ENCODE measurements at places on chromosomes 5 and 9. TPM values are rescaled to one million over a fixed set of nuclear protein-coding genes. Genes with fewer than 3 reads are reported as not detected.

The SLC45A2 gene
- not detected for total RNA-seq

The MAP1B gene
- total RNA-seq, result 49.7 TPM

The NDFIP1 gene
- total RNA-seq, result 50.7 TPM

The PCDHGA8 gene
- total RNA-seq, result 10.1 TPM

The STOM gene
- 155 TPM for total RNA-seq

The SVEP1 gene
- total RNA-seq, result 6.8 TPM

The TAF11L10 gene
- not detected for total RNA-seq

The MARCOL gene
- total RNA-seq, result not detected

The SKIC3 gene
- 57.6 TPM for total RNA-seq

The LCN1 gene
- not detected for total RNA-seq

DNA sequence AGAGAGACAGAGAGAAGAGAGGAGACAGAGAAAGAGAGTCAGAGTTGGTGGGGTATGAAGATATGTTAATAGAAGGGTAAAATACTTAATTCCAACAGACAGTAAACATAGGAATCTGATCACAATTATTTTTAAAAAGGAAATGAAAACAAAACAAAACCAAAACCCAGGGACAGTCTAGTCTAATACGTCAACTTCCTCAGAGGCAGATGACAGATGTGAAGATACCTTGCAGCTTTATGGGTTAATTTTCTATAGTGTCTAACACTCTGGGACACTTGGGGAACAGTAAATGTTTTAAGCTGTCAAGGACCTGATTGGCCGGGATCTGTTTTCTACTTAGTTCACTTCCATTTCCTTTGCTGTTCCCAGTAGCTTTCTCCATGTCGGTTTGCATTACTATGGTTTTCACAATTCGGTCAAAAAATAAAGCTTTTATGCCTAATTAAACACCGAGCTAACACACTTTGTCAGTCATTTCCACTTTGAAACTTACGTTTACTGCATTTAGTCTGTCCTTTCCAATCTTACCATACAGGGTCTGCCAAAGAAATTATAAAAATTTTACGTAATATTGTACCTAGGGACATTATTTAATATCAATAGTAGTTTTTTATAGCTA, 216.5 kb downstream of the MCTP1 start:
- DNase-seq, result no peak

- DNase-seq, result no peak
Measured at GRCh38 chr5:132239776-132240175, 12.1 kb upstream of the P4HA2 start.

- DNase-seq, result no peak
Measured at GRCh38 chr5:170523142-170523551, 19.3 kb downstream of the KCNIP1 start.

GRCh38 chr9:83413367-83413766, 124.8 kb downstream of the FRMD3 start:
- no peak for DNase-seq

- peak; percentile 20 for DNase-seq
Measured at GRCh38 chr5:179264053-179264782, 81.0 kb downstream of the ADAMTS2 start.

- peak; percentile 77 for DNase-seq
Measured at GRCh38 chr9:124320062-124320973, 62.6 kb downstream of the NEK6 start.

GRCh38 chr5:101435768-101436167, 532.7 kb upstream of the ST8SIA4 start:
- DNase-seq, result no peak

GRCh38 chr9:38644601-38645000, 24.2 kb upstream of the ANKRD18A start:
- DNase-seq, result no peak

DNA sequence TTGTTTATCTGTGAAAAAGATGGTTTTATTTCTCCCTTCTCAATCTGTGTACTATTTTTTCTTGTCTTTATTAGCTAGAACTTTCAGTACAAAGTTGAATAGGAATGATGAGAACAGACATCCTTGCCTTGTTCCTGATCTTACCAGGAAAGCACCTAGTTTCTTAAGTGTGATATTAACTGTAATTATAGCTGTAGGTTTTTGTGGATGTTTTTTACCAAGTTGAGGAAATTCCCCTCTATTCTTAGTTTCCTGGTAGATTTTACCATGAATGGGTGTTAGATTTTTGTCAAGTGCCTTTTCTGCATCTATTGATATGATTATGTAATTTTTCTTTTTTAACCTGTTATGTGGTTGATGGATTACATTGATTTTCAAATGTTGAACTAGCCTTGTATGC, 68.7 kb downstream of the KCNN2 start:
- no peak for DNase-seq

DNA sequence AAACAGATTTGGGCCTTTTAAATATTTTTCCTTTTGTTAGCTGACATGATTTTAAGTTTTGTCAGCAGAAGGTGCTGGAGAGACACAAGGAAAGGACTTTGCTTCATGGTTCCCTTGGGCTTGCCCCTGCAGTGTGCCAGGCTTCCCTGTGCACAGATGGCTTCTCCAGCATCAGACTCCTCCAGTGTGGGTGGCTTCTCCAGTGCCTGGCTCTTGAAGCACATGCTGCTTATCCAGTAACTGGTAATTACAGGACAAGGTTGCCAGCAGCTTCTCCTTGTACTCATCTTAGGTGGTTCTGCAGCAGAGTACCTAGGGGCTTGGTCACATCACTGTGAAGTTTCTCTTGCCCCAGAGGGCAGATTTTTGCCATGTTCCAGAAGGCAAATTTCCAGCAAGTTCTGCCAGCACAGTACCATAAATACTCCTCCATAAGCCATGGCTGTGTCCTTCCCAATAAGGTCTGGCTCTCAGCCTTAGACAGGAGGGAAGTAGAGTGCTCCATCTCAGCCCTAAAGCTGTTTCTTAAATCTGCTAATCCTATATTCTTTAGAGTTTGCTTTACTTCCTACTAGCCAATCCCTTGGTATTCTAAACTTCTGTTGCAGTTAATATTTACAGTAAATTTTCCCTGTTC, 62.4 kb downstream of the PJA2 start:
- DNase-seq, result no peak

DNA sequence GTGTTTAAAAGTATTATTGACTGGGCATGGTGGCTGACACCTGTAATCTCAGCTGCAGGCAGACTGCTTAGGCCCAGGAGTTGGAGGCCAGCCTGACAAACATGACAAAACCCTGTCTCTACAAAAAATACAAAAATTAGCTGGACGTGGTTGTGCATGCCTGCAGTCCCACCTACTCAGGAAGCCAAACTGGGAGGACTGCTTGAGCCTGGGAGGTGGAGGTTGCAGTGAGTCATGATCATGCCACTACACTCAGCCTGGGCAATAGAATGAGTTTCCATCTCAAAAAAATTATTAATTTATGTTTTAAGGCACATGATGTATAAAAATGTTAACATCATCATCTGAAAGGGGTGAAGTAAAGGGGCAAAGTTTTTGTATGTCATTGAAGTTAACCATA, 49.7 kb upstream of the FNIP1 start:
- DNase-seq, result no peak

GRCh38 chr9:16315720-16316119, 554.8 kb downstream of the BNC2 start:
- no peak for DNase-seq

DNA sequence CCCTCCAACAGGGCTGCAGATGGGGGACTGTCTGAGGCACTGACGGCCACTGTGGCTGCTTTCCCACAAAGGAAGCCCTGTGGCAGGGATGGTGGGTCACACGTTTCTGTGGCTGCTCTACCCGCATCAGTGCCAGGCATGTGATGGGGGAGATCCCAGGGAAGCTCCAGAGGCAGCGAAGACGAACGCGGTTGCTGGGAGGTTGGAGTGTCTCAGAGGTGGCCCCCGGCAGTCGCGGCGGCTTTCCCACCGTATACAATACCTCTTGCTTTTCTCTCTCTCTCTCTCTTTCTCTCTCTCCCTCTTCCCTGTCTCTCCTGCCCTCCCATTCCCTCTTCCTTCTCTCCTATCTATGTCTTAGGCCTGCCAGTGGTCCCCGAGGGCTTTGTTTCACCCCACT, 56.7 kb downstream of the CYFIP2 start:
- DNase-seq, result no peak

- DNase-seq, result no peak
Measured at GRCh38 chr5:158629591-158630312, 470.0 kb downstream of the EBF1 start.

GRCh38 chr9:110623462-110624025, 44.0 kb upstream of the SVEP1 start:
- no peak for DNase-seq

GRCh38 chr5:73118391-73118973, 1.9 kb upstream of the TMEM171 start:
- no peak for DNase-seq

DNA sequence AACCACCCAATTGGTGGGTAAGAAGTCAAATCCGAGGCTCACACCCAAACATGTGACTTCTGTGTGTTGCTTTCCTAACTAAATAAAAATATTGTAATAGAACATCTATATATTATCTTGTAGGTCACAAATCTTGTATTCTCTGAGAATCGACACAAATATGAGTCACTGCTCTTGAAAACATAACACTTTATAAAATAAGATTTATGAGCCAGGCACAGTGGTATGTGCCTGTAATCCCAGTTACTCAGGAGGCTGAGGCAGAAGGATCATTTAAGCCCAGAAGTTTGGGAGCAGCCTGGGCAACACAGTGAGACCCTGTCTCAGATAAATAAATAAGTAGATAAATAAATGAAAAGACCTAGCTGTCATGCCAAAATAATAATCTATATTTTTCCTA, 624.1 kb downstream of the ANXA1 start:
- no peak for DNase-seq

DNA sequence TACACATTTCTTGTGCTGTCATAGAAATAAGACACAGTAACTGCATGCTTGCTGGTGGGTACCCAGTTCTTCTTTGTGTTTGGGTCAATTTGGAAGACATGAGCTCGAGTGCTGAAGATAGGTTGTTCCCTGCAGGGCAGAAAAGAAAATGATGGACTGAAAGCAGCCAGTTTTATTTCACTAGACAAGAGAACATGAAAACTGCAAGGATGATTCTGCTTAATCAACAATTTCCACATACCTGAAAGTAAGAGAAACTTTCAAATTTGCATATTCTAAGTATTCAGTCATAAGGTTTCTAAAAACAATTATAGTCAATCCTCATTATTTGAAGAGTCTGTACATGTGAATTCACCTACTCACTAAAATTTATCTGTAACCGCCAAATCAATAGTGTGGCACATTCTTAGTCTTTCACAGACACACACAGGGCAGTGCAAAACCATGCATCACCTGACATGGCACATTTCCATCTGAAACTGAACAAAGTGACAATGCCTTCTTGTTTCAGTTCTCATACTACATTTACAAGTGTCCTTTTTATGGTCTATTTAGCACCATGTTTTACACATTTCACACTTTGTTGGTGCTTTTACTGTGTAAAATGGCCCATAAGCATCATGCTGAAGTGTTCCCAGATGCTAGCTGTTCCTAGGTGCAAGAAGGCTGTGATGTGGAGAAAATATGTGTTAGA, 56.9 kb downstream of the HOMER1 start:
- DNase-seq, result no peak

GRCh38 chr5:59286510-59286909, 607.0 kb downstream of the PDE4D start:
- no peak for DNase-seq

GRCh38 chr5:126446498-126447224, 23.5 kb downstream of the GRAMD2B start:
- DNase-seq, result no peak

GRCh38 chr5:115374057-115374775, 77.8 kb upstream of the CCDC112 start:
- no peak for DNase-seq

DNA sequence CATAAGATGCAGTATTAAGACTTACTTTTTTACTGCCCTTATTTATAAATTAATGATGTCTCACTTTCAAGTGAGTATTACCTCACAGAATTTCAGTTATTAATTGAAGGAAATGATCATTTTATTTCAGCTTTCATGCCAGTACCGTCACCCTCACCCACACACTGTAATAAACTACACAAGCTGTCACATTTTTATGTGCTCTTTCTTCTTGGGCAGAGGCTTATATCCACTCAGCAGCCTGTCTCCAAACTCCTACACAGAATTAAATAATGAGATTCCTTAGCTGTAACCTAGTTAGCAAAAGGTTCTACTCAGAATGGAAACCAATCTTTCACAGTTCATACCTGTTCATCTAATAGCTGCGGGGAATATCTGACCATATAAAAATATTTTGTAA, 1915.8 kb upstream of the CDH6 start:
- DNase-seq, result no peak

DNA sequence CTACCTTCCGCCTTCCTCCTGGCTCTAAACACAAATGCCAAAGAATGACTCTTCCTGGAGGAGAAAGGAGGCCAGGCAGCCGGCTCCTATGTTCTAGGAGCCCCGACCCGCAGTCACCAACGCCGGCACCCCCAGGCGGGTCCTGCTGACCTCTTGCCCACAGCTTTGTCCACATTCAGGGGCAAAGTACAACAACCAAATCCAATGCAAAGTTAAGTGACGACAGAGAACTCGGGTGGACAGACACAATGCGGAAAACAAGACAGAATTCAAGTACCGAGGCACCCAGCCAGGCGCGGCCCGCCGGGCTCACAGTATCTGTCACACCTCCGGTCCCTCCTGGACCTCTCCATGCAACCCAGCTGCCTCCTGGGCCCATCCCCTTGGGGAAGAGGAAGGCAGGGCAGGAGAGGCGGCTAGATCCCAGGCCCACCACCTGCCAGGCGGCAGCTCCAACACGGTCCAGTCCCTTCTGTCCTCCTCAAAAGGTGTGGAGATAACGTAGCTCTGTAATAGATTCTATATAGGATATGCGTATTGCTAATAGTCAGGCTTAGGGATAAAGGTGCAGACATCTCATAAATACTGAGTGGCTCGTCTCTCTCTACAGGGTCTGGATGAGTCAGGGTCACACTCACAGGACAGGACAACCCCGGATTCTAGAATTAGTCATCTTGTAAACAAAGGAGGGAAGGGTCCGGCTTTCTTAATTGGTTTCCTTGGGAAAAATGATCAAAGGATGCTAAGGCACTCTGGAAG, 46.9 kb upstream of the UBAC1 start:
- no peak for DNase-seq

DNA sequence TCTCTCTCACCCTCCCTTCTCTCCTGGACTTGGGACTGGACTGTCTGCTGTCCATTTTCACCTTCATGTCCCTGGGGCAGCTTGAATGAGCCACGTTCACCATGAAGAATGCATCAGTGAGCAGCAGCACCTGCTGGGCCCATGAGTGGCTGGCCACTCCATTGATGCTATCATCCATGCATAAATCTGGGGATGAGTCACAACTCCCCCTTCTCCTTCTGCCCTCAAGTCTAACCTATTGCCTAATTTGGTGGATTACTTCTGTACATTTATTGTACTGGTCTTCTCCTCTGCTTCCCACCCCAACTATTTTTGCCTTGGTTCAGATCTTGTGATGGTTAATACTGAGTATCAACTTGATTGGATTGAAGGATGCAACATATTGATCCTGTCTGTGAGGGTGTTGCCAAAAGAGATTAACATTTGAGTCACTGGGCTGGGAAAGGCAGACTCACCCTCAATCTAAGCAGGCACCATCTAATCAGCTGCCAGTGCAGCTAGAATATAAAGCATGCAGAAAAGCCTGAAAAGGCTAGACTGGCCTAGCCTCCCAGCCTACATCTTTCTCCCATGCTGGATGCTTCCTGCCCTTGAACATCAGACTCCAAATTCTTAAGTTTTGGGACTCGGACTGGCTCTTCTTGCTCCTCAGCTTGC, 46.7 kb downstream of the GDNF start:
- DNase-seq, result no peak

- no peak for DNase-seq
Measured at GRCh38 chr9:89247431-89248353, 63.3 kb upstream of the CKS2 start.

Measured in Right ventricle myocardium superior (tissue), 1 donor.